ENCODE measurements at places on chromosomes 3 and 15. TPM values are rescaled to one million over a fixed set of nuclear protein-coding genes. Genes with fewer than 3 reads are reported as not detected.

GRCh38 chr3:59809710-59810444 is 760.1 kb upstream of the CFAP20DC start:
- H3K4me1 ChIP-seq: no peaks in the 10 kb centered on the region
- H3K36me3 ChIP-seq: no peaks in the 10 kb centered on the region
- no peak overlapping the region for H3K4me3 ChIP-seq
- H3K27me3 ChIP-seq: no peaks in the 10 kb centered on the region

GRCh38 chr3:10155123-10155472 is 9.6 kb upstream of the IRAK2 start:
- DNase-seq: no peak
- H3K27ac ChIP-seq: no peak overlapping the region
- no peak overlapping the region for H3K4me3 ChIP-seq
- no peaks in the 10 kb centered on the region for H3K27me3 ChIP-seq
- H3K4me1 ChIP-seq: no peaks in the 10 kb centered on the region

The CXCR6 gene
- total RNA-seq: not detected

GRCh38 chr3:17664923-17665322 is 77.5 kb downstream of the TBC1D5 start:
- H3K27ac ChIP-seq: no peak overlapping the region
- no peaks in the 10 kb centered on the region for H3K4me1 ChIP-seq

DNA sequence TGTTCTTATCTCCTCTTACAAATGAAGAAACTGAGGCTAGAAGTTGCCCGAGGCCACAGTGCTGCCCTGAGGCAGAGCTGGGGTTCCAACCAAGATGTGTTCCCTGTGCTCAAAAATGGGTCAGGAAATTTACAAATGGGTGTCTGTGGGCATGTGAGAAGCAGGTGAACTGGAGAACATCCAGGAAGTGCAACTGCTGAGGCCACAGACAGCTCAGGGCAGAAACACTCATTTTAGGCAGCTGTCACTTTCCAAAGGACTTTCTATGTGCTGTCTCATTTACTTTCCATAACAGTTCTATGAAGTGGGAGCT is 47.2 kb upstream of the ATP2B2 start:
- H3K27me3 ChIP-seq: no peaks in the 10 kb centered on the region
- peak overlapping the region; percentile 82 for H3K27ac ChIP-seq
- no peak overlapping the region for H3K4me3 ChIP-seq
- DNase-seq: no peak
- H3K4me1 ChIP-seq: peaks cover 61% of the 10 kb centered on the region

The SLC27A2 gene
- not detected for total RNA-seq

DNA sequence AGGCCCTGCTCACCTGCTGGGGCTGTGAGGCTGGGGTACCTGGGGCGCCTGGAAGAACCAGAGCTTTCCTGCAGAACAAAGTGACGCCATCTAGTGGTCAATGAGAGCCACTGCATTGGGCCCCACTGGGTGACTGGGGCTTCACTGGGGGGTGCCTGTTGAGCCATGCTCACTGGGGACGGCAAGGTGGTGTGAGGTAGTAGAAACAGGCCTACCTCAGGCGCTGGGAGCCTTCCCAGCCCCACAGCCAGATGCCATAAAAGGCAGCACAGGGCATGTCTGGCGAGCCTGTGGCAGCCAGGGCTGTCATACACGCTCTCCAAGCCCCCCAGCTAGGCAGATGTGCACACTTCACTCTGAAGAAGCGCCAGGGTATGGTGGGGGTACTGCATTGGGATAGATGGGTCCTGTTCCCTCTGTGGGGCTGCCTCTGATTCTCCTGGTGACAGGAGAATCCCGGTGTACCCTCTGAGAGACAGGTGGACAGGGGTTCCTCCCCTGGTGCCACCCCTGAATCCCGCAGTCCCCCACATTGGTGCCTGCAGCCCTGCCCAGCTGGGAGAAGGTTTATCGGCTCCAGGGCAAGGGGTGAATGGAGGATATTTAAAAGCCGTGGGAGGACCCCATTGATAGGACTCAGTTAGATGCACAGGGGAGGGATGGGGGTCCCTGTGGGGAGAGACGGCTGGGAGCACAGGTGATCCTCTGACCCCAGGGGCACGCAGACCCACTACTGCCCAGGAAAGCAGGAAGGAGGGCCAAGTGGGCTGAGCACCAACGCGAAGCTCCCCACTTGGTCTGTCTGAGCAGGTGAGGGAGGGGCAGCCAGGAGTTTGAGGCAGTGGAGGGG is 178.8 kb downstream of the NSMCE3 start:
- no peak overlapping the region for H3K27ac ChIP-seq
- no peaks in the 10 kb centered on the region for H3K27me3 ChIP-seq
- H3K36me3 ChIP-seq: no peaks in the 10 kb centered on the region
- DNase-seq: no peak
- no peaks in the 10 kb centered on the region for H3K4me1 ChIP-seq

The DCLK3 gene
- 1.7 TPM for total RNA-seq

The BNC1 gene
- total RNA-seq: 0.19 TPM

The ADGRG7 gene
- total RNA-seq: not detected

DNA sequence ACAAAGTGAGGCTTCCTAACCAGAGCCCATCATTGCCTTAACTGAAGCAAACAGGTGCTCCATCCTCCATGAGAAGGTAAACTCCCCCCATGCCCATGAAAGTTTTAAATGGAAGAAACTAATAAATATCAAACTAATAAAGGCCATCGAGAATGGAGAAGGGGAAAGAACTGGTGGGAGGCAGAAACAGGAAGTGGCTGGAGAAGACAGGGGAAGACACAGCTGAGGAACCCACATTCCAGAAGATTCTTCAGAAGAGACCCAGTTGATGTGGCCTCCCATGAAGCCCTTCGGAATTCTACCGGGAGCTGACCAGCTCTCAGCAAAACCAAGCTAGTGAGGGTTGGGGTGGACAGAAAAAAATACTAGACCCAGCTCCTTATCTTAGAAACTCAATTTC is 41.6 kb downstream of the SH3BP5 start:
- no peaks in the 10 kb centered on the region for H3K27me3 ChIP-seq
- no peaks in the 10 kb centered on the region for H3K36me3 ChIP-seq
- no peak overlapping the region for H3K27ac ChIP-seq
- DNase-seq: no peak

GRCh38 chr3:157819270-157820156 is 286.7 kb downstream of the SHOX2 start:
- no peak overlapping the region for H3K27ac ChIP-seq
- no peak for DNase-seq
- no peaks in the 10 kb centered on the region for H3K4me1 ChIP-seq
- no peaks in the 10 kb centered on the region for H3K36me3 ChIP-seq
- H3K4me3 ChIP-seq: no peak overlapping the region

GRCh38 chr15:40065166-40065565 is 26.2 kb upstream of the SRP14 start:
- no peak overlapping the region for H3K4me3 ChIP-seq
- H3K4me1 ChIP-seq: peaks cover 44% of the 10 kb centered on the region
- DNase-seq: no peak
- no peak overlapping the region for H3K27ac ChIP-seq
- no peaks in the 10 kb centered on the region for H3K36me3 ChIP-seq
- H3K27me3 ChIP-seq: no peaks in the 10 kb centered on the region

GRCh38 chr3:129577925-129578786 is 28.3 kb downstream of the PLXND1 start:
- H3K36me3 ChIP-seq: peaks cover 25% of the 10 kb centered on the region
- H3K4me1 ChIP-seq: no peaks in the 10 kb centered on the region
- H3K4me3 ChIP-seq: no peak overlapping the region
- no peak overlapping the region for H3K27ac ChIP-seq
- no peaks in the 10 kb centered on the region for H3K27me3 ChIP-seq

DNA sequence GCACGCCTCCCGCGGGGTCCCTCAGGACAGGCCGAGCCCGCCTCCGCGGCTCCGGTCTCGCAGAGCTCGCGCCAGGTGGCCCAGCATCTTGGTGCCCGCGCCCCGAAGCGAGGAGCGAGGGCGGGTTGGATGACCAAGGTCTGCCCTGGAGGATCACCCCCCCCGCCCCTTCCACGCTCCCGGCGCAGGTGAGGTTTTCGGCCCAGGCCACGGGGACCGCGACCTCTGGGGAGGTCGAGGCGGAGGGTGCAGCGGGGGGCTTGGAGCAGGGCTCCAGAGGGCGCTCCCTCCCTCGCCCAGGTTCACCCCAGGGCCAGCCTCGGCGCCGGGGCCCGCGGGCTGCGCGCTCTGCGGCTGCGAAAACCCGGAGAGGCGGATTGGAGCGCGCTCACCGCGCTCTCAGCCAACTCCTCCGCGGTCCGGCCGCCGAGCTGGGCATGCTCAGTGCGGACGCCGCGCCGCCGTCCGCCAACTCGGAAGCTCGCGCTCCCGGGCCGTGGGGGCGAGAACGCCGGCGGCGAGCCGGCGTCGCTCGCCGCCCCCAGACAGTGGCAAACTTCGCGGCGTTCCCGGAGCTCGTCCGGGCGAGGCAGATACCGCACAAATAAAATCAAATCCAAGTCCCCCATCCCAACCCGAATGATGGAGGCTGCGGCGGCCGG is at the start of gene MED12L:
MED12L (plus strand) TSS at position 438 of the 662 bp plus-strand sequence. CDS start 1,263 bp downstream, outside the sequence.
- peak; percentile 79 for DNase-seq
- peaks cover 14% of the 10 kb centered on the region for H3K4me1 ChIP-seq
- peak within 1 kb of the TSS; percentile 74 for H3K4me3 ChIP-seq

DNA sequence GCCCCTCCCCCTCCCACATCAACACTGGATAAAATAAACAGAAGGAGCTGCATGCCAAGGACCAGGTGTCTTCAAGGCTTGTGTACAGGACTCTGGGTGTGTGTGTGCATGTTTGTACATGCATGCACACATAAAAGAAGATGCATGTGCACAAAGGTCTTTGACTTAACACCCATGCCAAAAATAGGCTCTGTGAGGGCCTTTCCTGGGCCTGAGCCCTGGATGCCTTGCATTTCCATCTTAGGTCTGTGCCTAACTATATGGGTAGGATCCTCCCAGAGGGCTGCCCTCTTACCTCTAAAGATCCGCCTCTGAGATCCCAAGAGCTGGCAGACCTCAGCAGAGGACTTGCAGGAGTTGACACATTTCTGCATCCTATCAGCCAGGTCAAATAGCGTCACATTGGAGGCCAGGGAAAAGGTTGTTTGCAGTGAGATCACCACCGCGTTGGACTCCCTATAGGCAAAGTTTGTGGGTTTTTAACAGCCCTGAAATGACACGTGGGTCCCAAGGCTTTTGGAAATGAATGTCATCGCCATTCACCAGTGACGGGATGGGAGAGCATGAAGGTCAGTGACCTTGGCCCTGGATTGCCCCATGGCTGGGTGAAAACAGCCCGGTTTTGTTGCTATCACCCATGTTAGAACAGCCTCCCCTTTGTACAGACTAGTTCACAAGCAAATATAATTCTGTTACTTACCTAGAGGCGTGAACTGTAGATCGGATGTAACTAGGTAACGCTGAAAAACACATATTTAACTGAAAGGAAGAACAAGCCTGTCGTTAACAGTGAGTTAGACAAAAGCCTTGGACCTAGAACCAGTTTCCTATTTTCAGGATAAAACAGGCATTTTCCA is 54.0 kb downstream of the HEG1 start:
- no peak overlapping the region for H3K4me3 ChIP-seq
- peaks cover 31% of the 10 kb centered on the region for H3K4me1 ChIP-seq
- DNase-seq: no peak
- H3K36me3 ChIP-seq: no peaks in the 10 kb centered on the region
- H3K27me3 ChIP-seq: no peaks in the 10 kb centered on the region

GRCh38 chr15:95291898-95292472 is 1038.5 kb upstream of the NR2F2 start:
- H3K4me1 ChIP-seq: no peaks in the 10 kb centered on the region
- H3K27ac ChIP-seq: no peak overlapping the region
- no peak for DNase-seq
- no peaks in the 10 kb centered on the region for H3K36me3 ChIP-seq
- H3K4me3 ChIP-seq: no peak overlapping the region

The TMEM108 gene
- 8.6 TPM for total RNA-seq

The TGM4 gene
- total RNA-seq: not detected

The TM4SF18 gene
- total RNA-seq: 1.8 TPM

The SERPINI2 gene
- not detected for total RNA-seq

DNA sequence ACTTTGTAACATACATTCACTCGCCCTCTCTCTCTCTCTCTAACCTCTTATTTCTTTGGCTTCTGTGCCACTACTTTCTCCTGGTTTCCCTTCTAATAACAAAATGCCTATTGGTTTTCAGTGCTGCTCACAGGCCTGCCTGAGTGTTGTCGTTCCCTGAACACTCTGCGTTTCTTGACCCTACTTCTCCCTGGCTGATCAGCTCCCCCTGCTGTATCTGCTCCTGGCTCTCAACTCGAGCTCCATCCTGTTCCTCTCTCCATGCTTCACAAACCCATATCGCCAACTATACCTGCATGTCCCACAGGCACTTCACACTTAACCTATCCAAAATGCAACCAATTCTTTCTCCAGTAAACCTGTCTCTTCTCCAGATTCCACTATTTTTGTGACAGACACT is 111.4 kb downstream of the OPA1 start:
- H3K27ac ChIP-seq: no peak overlapping the region
- no peak for DNase-seq
- peaks cover 7% of the 10 kb centered on the region for H3K4me1 ChIP-seq
- no peaks in the 10 kb centered on the region for H3K36me3 ChIP-seq
- no peak overlapping the region for H3K4me3 ChIP-seq
- no peaks in the 10 kb centered on the region for H3K27me3 ChIP-seq

The HCLS1 gene
- total RNA-seq: 9.9 TPM

- no peaks in the 10 kb centered on the region for H3K4me1 ChIP-seq
- H3K36me3 ChIP-seq: no peaks in the 10 kb centered on the region
- no peak overlapping the region for H3K27ac ChIP-seq
- no peak overlapping the region for H3K4me3 ChIP-seq
- no peaks in the 10 kb centered on the region for H3K27me3 ChIP-seq
Measured at GRCh38 chr3:157914882-157915281, 191.3 kb downstream of the SHOX2 start.

DNA sequence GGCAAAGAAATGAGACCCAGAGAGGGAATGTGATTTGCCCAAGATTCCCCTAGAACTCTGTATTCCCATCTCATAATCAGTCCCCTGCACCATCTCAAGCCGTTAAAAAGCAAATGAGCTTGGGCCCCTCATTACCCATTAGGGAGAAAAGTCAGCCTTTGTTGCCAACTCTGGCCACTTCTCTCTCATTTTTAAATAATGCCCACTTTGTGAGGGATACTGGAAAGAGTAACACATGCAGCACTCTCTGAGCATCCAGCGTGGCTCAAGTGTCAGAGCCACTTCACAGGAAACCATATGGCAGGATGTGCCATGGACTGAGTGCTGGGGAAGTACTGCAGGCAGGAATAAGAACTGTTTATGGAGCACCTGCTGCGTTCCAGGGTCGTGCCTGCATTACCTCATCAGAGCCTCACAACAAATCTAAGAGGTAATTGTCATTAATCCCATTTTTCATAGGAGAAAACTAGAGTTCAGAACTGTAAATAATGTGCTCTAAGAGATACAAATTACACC is 49.8 kb upstream of the SLC6A1 start:
- H3K36me3 ChIP-seq: no peaks in the 10 kb centered on the region
- no peak overlapping the region for H3K4me3 ChIP-seq
- no peaks in the 10 kb centered on the region for H3K27me3 ChIP-seq
- H3K4me1 ChIP-seq: no peaks in the 10 kb centered on the region
- H3K27ac ChIP-seq: no peak overlapping the region

GRCh38 chr3:194328053-194328657 is 23.0 kb downstream of the CPN2 start:
- H3K4me1 ChIP-seq: peaks cover 18% of the 10 kb centered on the region
- no peak overlapping the region for H3K4me3 ChIP-seq
- H3K27ac ChIP-seq: no peak overlapping the region

Data from psoas muscle (tissue), 8 donors.